ENCODE measurements at places on chromosomes 12 and 14.

DNA sequence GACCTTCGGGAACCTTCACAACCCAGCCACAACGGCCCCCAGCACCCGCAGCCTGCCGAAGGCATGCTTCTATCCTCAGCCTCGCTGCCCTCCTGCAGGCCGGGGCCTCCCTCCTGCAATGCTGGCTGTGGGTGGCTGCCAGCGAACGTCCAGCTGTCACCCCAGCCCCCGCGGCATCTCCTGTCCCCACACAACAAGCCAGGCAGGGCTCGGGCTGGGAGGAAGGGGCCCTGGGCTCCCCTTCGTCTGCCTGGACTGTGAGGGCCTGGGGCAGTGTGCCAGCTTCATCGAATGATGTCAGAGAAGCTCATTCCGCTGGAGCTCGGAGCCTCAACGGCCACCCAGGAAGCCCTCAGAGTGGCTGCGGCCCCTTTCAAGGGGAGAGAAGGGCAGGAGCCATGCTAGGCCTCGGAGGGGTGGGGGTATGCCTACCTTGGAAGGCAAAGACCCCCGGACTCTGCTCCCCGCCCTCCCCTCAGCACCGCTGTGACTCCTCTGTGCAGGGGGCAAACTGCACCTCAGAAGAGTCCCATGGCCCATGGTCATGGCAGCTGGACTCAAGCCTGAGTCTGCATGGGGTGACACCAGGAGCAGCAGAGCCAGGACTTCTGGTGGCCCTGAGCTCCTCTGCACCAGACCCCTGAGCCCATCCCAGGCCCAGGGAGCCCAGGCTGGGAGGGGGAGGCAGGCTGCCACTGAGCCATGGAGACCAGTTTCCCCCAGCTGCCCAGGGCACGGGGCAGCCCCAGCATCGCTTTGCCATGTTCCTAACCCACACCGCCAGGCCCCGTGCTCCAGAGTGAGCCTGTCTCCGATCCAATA lies 24.7 kb upstream of the C14orf180 start:
- DNase-seq, result no peak

- no peak for DNase-seq
Measured at GRCh38 chr14:54465654-54466053, 23.1 kb downstream of the GMFB start.

GRCh38 chr12:88299567-88300101 lies 157.5 kb downstream of the TMTC3 start:
- DNase-seq, result no peak

- no peak for DNase-seq
Measured at GRCh38 chr12:63151623-63152320, 771 bp upstream of the AVPR1A start.

DNA sequence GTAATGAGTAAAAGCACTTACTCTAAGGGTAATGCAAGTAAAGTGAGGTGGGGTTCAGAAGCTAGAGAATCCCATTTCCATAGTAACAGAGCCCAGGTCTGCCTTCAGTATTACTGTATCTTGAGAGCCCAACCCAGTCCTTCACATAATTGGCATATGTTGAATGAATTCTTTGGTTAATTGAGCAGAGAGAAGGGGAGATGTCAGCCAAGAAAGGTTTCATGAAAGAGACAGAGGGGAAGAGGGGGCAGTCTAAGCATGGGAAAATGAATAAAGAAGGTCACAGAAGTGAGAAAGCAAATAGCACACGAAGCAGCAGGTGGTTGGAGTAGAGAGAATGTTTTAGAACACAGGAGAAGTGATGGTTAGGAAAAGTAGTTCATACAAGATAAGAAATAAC lies 371.1 kb downstream of the SEC23A start:
- DNase-seq, result no peak

- DNase-seq, result no peak
Measured at GRCh38 chr14:51511265-51511664, 140.4 kb upstream of the FRMD6 start.

All from NCI-H1048 (cell line).